ENCODE measurements at places on chromosomes 4 and X.
A peak's percentile ranks its signal among the peaks of the same experiment; 100 is the strongest.

DNA sequence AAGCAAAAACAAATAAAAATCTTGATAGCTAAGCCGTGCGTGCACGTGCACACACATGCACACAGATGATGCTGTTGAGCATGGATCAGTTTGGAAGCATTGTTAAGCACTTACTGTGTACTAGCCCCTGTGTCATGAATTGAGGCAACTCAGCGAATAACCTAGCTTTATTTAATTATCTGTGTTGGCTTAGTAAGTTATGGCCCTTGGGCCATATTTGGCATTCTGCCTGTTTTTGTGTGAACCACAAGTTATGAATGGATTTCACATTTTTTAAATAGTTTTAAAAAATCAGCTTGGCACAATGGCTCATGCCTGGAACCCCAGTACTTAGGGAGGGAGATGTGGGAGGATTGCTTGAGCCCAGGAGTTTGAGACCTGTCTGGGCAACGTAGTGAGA lies 113.6 kb upstream of the CBLL2 start:
- peak; percentile 24 for DNase-seq

GRCh38 chr4:30718641-30719453 lies 1.3 kb upstream of the PCDH7 start:
- no peak for DNase-seq

DNA sequence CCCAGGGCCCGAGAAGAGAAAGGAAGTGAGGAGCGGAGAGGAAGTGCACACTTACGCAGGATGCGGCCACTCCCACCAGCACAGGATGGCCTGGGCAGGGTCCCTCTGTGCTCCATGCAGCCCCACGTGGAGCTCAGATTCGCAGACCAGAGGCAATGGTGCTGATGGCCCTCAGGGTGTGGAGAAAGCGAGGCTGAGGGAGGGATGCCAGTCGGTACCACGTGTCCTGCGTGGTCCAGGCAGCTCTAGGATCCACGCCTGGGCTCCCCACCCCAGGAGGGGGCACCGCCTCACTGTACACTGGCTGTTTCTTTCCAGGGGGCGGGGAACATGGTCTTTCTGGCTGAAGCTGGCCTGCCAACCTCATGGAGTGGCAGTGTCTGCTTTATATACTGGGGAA lies 241.8 kb downstream of the AFAP1 start:
- DNase-seq: no peak

GRCh38 chr4:142725886-142726285 lies 120.2 kb downstream of the INPP4B start:
- no peak for DNase-seq

DNA sequence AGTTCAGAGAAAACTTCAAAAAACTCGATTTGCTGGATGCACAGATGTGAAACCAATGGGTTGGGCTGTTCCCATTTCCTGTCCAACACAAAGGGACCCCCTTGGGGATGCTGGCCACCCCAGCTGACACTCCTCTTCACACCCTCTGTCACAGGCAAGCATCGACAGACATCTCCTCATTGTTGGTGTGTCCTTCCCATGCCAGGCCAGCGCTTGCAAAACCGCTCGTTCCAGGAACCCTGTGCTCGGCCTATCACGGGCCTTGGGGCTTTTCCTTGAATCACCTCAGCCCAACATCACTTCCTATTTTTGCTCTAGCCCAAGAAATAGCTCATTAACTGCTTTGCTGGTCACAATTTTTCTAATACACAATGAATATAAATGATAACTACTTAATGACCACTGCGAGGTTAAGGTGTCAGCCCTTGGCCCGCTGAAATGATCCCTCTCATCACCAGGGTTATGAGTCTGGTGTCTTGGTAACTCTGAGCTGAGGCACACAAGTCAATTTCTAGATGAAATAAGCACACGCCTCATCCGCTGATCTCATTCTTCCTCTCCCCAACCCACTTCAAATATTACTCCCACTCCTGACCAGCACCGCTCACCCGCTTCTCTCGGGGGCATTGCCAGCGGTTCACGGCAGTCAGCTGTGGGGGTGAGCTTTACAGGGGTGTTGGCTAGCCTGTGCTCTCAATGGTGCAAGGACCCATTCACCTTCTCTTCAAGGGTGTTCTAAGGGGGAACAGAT lies 32.3 kb downstream of the BCOR start:
- DNase-seq: no peak

DNA sequence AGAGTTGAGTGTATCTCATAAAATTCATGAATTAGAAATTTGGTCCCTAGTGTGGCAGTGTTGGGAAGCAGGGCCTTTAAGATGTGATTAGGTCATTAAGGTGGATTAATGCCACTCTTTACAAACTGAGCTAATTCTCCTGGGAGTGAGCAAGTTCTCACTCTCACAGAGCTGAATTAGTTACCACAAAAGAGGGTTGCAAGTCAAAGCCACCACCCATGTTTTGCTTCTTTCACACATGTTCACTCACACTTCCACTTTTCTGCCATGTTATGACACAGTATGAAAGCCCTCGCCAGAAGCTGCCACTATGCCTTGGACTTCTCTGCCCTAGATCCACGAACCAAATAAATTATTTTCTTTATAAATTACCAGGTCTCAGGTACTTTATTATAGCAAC lies 332.1 kb downstream of the ARAP2 start:
- no peak for DNase-seq

- DNase-seq: no peak
Measured at GRCh38 chr4:108052558-108053120, 63.0 kb downstream of the HADH start.

All from HFFc6 (cell line).